ENCODE measurements at places on chromosomes 1 and 21. TPM values are rescaled to one million over a fixed set of nuclear protein-coding genes. Genes with fewer than 3 reads are reported as not detected.
A peak's percentile ranks its signal among the peaks of the same experiment; 100 is the strongest.

Gene ELF3
- total RNA-seq: 0.98 TPM

Gene IFI44L
- total RNA-seq: 1.4 TPM

Gene PAX7
- not detected for total RNA-seq

Gene RCAN1
- 11.5 TPM for total RNA-seq

Gene CLCA4
- not detected for total RNA-seq

Gene UBE2U
- total RNA-seq: not detected

Gene CFHR3
- total RNA-seq: not detected

GRCh38 chr1:108746382-108747170, at the start of gene STXBP3:
Gene STXBP3 (plus strand): TSS chr1:108746674. CDS start chr1:108746738, 64 bp downstream.
- peak within 1 kb of the TSS; percentile 100 for H3K4me3 ChIP-seq
- peak; percentile 99 for DNase-seq
- H3K4me1 ChIP-seq: peaks cover 35% of the 10 kb centered on the region
- H3K27ac ChIP-seq: peak within 1 kb of the TSS; percentile 96
- H3K36me3 ChIP-seq: peaks cover 14% of the 10 kb centered on the region
- H3K27me3 ChIP-seq: no peaks in the 10 kb centered on the region

DNA sequence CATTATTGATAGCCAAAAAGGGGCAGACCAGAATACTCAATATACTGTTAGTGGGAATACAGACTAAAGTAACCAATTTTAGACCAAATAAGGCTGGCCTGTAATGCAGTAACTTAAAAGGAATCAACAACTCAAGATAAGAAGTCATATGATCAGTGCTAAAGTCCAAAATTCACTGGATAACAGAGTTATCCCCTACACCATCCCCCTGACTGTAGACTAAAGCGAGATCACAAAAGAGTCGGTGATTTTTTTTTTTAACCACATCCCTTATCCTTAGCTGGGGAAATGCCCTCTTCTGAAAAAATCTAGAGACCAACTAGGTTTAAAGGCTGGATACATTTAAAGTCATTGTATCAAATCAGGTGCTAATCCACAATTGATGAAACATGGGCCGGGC, 7.7 kb downstream of the UBR4 start:
- peaks cover 8% of the 10 kb centered on the region for H3K36me3 ChIP-seq
- H3K27ac ChIP-seq: no peak overlapping the region
- H3K4me1 ChIP-seq: peaks cover 38% of the 10 kb centered on the region
- no peak overlapping the region for H3K4me3 ChIP-seq
- H3K27me3 ChIP-seq: no peaks in the 10 kb centered on the region
- no peak for DNase-seq

DNA sequence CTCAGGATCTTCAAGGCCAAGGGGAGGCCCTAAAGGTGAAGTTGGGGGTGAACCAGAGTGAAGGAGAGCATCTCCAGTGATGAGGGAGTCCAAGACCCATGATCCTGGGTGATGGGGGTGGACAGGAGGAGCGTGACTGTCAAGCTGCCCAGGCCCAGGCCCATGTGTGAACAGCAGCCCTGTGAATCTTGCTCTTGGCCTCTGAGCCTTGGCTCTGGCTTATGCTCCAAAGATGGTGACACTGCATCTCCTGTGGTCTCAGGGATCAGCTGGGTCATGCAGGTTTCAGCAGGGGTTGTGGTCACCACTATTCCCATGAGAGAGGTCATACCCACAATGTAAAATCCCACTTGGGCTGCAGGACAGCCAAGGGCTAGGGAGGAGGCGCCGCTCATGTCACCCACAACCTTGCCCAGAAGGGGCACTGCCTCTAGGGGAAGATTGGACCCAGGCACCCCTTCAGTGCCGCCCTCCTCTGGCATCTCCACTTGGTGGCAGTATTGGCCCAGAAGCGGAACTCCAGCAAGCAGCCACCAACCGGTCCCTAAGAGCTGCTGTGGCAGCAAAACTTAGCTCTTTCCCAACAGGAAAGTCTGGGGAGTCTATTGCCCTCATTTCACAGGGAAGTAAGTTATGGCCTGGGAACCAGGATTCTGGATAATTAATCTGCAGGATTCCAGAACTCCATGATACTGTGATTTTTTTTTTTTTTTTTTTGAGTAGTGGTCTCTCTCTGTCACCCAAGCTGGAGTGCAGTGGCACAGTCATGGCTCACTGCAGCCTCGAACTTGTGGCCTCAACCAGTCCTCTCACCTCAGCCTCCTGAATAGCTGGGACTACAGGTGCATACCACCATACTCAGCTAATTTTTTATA, 7.5 kb upstream of the WNT3A start:
- peaks cover 5% of the 10 kb centered on the region for H3K36me3 ChIP-seq
- peaks cover 8% of the 10 kb centered on the region for H3K27me3 ChIP-seq
- no peak overlapping the region for H3K4me3 ChIP-seq
- H3K4me1 ChIP-seq: no peaks in the 10 kb centered on the region
- DNase-seq: peak; percentile 73

DNA sequence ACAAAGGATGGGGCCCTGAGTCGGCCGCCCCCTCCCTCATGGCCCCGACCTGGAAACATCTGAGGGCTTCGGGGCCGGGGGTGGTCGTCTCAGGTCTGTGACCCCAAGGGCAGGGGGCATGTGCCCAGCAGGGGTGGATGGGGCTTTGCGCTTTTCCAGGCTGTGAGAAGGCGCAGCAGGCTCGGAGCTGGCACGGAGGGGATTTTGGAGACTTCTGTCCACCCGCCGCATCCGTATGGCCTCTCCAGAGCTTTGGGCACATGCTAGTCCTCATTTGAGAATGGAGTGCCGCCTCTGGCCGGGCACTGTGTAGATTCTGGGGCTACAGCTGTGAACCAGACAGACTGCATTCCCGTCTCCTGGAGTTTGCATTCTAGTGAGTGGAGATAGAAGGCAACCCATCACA, 66.1 kb upstream of the WNT4 start:
- DNase-seq: no peak
- no peaks in the 10 kb centered on the region for H3K36me3 ChIP-seq
- no peaks in the 10 kb centered on the region for H3K4me1 ChIP-seq
- H3K27ac ChIP-seq: no peak overlapping the region

- H3K27me3 ChIP-seq: no peaks in the 10 kb centered on the region
- H3K36me3 ChIP-seq: peaks cover 16% of the 10 kb centered on the region
- peak overlapping the region; percentile 51 for H3K27ac ChIP-seq
- no peak for DNase-seq
- peaks cover 5% of the 10 kb centered on the region for H3K4me1 ChIP-seq
- peak overlapping the region; percentile 41 for H3K4me3 ChIP-seq
Measured at GRCh38 chr1:100075773-100076172, 57.0 kb downstream of the SASS6 start.

DNA sequence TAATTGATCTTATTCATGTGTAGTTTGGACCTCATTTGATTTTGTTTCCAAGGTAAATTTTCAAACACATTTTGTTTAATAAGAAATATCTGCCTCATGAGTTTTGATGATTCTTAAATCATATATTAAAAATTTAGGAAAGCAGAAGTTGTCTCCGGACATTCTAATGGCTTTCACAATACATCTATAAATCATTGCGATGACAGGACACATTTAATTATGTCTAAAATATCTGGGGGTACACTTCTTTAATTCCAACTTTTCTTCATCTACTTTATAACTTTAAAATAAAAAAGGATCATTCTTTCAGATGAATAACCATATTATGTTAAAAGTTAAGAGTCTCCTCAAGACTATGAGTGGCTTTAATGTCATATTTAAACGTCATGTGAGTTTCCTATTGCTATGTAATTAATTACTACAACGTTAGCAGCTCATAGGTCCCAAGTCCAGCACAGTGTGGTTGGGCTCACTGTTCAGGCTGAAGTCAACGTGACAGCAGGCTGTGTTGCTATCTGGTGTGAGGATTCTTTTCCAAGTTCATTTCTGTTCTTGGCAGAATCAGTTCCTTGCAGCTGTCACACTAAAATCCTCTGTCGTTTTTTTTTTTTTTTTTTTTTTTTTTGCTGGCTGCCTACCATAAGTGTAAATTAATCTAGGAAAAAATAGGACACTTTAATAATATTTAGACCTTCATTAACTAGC, 893.5 kb downstream of the LTN1 start:
- H3K27me3 ChIP-seq: no peaks in the 10 kb centered on the region
- no peak overlapping the region for H3K27ac ChIP-seq
- H3K36me3 ChIP-seq: no peaks in the 10 kb centered on the region
- no peak overlapping the region for H3K4me3 ChIP-seq
- H3K4me1 ChIP-seq: no peaks in the 10 kb centered on the region

GRCh38 chr1:55916907-55917306, 662.5 kb downstream of the PLPP3 start:
- H3K36me3 ChIP-seq: no peaks in the 10 kb centered on the region
- H3K27me3 ChIP-seq: peaks cover 8% of the 10 kb centered on the region
- DNase-seq: no peak

- H3K27me3 ChIP-seq: no peaks in the 10 kb centered on the region
- no peak overlapping the region for H3K27ac ChIP-seq
- no peaks in the 10 kb centered on the region for H3K36me3 ChIP-seq
- H3K4me1 ChIP-seq: no peaks in the 10 kb centered on the region
- no peak overlapping the region for H3K4me3 ChIP-seq
Measured at GRCh38 chr21:18228060-18228739, 16.4 kb upstream of the CHODL start.

DNA sequence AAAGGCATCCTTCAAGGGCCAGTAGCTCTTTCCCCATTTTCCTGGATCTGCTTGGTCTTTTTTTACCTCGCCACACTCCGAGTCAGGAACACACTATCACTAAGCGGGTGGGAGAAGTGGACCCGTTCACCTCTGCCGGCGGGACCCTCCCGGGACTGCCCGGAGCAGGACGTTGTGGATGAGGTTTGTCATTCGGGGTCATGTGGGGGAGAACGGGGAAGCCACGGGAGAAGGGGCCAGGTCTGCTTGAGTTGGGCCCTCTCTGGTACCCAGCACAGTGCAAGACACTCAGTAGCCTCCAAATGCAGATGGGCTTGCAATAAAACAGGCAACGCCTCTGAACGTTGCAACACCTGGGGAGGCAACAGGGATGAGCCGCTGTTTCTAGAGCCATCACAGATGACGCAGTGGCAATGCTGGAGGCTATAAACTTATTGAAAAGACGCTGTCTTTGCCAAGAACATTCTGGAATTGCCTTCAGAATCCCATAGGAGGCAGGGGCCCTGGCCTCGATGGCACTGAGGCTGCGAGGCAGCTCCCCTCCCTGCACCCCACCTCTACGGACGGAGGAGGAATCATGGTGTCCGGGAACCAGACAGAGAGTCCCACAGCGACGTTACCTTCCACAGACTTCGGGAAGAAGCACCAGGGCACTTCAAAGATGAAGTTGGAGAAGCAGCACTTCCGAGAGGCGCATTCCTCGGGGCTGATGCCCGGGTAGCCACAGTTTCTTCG, 3.8 kb downstream of the TFF2 start:
- no peaks in the 10 kb centered on the region for H3K36me3 ChIP-seq
- peaks cover 6% of the 10 kb centered on the region for H3K27me3 ChIP-seq
- no peak overlapping the region for H3K4me3 ChIP-seq
- H3K4me1 ChIP-seq: no peaks in the 10 kb centered on the region
- no peak overlapping the region for H3K27ac ChIP-seq

DNA sequence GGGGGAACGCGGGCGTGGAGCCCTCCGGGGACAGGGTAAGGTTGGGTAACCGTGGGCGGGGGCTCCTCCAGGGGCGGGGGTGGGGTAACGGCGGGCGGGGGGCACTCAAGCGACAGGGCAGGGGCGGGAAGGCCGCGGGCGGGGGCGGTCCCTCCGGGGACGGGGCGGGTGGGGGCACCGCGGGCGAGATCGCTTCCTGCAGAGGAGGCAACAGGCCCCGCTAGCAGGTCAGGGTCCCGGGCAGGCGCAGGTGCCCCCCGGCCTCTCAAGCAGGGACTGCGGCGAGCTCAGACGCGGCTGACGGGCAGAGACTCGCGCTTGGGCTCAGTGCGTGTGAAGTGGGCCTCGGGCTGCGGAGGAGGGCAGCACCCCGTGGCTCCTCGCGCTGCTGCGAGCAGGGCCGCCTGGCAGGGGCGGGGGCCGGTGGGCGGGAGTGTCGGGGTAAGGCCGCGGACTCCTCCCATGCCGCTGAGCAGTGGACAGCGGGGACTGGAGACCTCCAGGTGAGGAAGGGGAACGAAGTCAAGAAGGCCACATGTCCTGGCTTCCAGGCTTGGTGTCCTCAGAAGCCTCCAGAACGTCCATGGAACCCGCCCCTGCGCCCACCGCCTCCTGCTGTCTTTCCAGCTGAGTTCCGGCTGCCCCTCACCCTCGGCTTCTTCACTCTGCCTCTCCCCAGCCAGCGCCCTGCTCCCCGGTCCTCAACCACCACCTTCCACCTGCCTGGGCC, 627 bp upstream of the GNB1 start:
- H3K27me3 ChIP-seq: peaks cover 2% of the 10 kb centered on the region
- H3K27ac ChIP-seq: peak overlapping the region; percentile 79
- peaks cover 33% of the 10 kb centered on the region for H3K4me1 ChIP-seq
- H3K36me3 ChIP-seq: no peaks in the 10 kb centered on the region

- H3K4me1 ChIP-seq: peaks cover 7% of the 10 kb centered on the region
- H3K27ac ChIP-seq: no peak overlapping the region
- no peak overlapping the region for H3K4me3 ChIP-seq
- H3K27me3 ChIP-seq: no peaks in the 10 kb centered on the region
- no peaks in the 10 kb centered on the region for H3K36me3 ChIP-seq
Measured at GRCh38 chr1:87760654-87761053, 432.0 kb downstream of the LMO4 start.

- H3K27me3 ChIP-seq: no peaks in the 10 kb centered on the region
- H3K36me3 ChIP-seq: peaks cover 6% of the 10 kb centered on the region
- H3K27ac ChIP-seq: no peak overlapping the region
- DNase-seq: no peak
Measured at GRCh38 chr1:243770860-243771259, 79.2 kb downstream of the AKT3 start.

DNA sequence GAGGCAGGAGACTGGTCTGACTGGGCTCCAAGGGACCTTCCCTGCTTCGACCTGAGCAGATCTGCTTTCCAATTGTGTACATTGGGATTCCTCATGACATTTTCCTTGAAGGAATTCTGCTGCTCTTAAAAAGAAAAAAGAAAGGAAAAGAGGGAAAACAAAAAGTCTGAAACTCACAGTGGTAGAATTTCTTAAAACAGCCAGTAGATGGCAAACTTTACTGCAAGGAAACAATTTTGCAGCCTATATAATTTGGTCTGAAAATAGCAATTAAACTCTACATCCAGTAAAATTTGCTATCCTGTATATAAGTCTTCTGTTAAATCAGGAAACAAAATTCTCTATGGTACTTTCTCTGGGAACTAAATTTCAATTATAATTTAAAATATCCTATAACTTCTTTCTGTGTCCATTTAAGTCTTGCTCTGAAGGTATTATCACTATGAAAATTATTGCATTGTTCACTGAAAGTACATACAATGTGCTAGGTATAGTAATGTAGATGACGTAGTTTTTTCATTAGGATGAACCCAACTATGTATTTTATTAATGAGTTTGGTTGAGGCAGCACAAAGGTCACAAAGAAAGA, 59.8 kb downstream of the CRB1 start:
- H3K27me3 ChIP-seq: peaks cover 13% of the 10 kb centered on the region
- H3K36me3 ChIP-seq: no peaks in the 10 kb centered on the region
- H3K27ac ChIP-seq: no peak overlapping the region

GRCh38 chr1:180287988-180288705, 58.1 kb downstream of the LHX4 start:
- no peak overlapping the region for H3K4me3 ChIP-seq
- DNase-seq: no peak
- no peak overlapping the region for H3K27ac ChIP-seq
